Stimulated activated CD4-positive, alpha-beta T cell treated with anti-CD3 and anti-CD28 coated beads, Interleukin-15, amount 100 ng/mL, for 1 hour (primary cell): ENCODE measurements at places on chromosomes 16 and 17.

DNA sequence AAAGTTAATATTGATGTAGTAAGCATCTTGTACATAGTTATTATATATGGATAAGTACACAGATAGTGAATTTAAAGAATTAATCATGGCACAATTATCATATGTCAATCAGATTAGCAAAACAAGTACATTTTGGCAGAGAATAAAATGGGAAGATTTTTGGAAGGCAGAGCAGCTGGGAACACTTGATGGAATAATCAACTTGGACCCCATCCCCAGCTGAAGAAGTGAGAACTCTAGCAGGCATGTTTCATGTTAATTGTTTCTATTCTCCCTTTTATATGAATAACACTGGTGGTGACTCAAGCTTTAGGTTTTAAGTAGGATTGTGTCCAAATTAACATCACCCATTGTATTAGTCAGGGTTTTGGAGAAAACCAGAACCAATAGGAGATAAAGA is 198.7 kb downstream of the KCNJ2 start:
- DNase-seq = no peak

DNA sequence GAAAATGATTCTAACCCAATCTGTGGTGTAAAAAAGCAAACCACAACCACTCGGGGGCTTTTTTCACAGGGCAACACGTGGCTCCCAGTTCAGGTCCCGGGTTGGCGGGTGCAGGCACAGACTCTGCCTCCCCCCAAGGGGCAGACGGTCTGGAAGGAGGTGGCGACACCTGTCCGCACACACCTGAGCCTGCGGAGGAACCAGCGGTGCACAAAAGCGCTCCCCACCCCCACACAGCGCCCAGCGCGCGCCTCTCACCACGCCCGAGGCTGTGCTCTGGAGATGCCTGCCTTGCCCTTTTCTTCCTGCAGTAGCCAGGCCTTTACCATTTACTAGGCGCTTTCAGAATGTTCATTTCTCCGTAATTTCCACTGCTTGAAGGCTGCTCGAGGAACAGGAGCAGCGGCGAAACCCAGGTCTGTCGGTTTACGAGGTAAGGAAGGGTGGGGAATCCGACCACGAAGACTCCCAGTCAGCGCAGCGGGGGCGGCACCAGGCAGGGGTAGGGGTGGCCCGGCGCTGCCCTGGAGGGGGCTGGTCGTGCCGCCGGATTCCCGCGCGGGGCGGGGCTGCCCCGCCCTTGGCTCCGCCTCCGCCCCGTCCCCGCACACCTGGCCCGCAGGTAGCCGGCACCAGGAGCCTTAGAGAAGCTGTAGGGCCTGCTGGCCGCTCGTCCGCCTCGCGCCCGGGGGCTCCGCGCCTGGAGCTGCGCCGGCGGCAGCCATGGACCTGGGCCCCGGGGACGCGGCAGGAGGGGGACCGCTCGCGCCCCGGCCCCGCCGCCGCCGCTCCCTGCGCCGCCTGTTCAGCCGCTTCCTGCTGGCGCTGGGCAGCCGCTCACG is at the start of gene USP43:
Gene USP43, plus strand, starts transcription at position 608 of the 842 bp plus-strand sequence. Its CDS starts 116 bp downstream, at position 724.
- DNase-seq = no peak

- DNase-seq = no peak
Measured at GRCh38 chr17:40019140-40019991, 4.1 kb downstream of the CSF3 start.

GRCh38 chr17:45129426-45129939 is 2.8 kb downstream of the PLCD3 start:
- no peak for DNase-seq

- DNase-seq = no peak
Measured at GRCh38 chr17:41777157-41777573, 9.3 kb downstream of the JUP start.

DNA sequence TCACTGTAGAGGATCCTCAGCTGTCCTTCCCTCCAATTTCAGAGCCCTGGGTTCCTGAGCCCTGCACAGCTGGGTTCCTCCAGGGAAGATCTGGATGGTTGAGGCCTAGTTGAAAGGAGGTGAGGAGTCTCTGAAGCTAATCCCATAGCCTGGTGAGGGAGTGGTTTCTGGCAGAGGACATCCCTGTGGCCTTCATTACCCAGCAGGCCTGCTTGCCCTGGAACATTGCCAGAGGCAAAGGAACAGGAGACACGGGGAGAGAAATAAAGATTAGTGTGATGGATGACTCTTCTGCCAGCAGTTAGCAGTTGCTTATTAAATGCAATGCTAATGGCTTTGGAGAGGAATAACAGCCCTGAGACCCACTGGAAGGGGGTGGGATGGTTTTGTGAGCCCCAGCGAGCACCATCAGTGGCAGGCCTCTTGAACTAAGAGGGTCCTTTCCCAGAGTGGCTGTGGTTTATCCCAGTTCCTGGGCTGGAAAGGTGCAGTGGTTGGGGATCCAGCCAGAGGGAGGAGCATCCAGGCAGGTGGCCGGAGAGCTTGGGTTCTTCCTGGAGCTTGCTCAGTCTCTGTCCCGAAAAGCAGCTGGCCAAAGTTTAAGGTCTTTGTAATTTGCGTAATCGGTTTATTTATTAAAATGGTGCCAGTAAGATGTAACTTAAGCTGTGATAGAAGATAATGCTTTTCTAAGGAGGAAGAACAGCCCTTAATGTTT is 209.7 kb downstream of the CCDC182 start:
- no peak for DNase-seq

- no peak for DNase-seq
Measured at GRCh38 chr16:68235108-68235886, 630 bp downstream of the ESRP2 start.

DNA sequence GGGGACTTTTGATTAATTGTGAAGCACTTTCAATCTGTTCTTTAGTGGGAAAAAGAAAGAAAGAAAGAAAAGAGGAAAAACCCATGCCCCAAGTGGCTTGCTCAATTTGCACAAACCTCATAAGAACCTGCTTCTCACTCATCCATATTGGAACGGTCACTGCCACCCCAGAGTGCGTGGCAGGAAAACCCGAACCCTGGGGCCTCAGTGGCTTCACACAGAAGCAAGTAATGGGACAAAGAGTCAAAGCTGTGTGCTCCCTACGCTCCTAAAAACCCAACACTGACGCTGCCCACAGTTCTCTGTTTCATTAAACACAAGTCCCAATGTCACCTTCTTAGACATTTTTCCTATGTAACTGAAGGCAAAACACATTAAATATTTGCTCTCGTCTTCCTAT is 1.2 kb downstream of the SLC6A4 start:
- no peak for DNase-seq

DNA sequence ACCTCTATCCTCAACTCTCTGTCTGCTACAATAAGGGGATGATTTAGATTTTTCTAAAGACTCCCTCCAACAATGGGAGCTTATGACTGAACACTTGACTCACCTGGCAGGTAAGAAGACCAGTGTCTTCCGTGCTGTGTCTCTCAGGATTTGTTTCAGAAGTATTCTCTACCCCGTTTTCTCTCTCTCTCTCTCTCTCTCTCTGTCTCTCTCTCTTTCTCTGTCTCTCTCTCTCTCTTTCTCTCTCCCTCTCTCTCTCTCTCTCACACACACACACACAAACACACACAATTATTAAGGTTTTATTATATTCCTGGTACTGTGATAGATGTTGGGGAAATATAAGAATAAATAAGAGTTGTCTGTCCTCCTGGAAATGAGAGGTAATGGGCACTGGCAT is 263.9 kb downstream of the TOX3 start:
- no peak for DNase-seq

- DNase-seq = no peak
Measured at GRCh38 chr17:61476476-61477203, 24.4 kb downstream of the TBX4 start.

DNA sequence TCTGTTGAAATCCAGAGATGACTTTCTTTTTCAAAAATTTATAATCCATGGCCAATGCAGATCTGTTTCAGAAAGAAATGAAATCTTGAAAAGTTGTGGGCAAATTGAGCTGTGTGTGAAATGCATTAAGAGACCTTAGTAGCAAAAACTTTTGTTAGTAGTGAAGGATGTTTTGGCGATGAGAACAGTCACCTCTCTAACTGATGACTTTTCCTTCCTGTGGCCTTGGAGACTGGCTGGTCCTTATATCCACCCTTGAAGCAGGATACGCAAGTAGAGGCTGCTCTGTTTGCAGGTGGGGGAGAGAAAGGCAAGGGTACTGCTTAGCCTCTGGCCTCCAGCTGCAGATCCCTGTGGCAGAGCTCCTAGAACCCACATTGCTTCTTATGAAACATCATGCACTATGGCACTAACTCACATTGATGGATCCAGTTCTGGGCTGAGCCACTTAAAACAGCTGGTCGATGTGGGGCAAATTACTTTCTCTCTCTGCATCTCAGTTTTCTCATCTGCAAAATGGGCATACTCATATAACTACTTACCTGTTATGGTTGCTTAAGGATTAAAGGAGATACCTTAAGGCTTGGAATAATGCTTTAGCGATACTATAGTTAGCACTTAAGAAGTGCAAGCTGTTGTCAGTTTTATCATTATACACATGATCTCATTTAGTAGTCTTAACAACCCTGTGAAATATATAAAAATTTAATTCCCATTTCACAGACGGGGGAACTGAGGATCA is 89.3 kb downstream of the SDR42E1 start:
- no peak for DNase-seq

DNA sequence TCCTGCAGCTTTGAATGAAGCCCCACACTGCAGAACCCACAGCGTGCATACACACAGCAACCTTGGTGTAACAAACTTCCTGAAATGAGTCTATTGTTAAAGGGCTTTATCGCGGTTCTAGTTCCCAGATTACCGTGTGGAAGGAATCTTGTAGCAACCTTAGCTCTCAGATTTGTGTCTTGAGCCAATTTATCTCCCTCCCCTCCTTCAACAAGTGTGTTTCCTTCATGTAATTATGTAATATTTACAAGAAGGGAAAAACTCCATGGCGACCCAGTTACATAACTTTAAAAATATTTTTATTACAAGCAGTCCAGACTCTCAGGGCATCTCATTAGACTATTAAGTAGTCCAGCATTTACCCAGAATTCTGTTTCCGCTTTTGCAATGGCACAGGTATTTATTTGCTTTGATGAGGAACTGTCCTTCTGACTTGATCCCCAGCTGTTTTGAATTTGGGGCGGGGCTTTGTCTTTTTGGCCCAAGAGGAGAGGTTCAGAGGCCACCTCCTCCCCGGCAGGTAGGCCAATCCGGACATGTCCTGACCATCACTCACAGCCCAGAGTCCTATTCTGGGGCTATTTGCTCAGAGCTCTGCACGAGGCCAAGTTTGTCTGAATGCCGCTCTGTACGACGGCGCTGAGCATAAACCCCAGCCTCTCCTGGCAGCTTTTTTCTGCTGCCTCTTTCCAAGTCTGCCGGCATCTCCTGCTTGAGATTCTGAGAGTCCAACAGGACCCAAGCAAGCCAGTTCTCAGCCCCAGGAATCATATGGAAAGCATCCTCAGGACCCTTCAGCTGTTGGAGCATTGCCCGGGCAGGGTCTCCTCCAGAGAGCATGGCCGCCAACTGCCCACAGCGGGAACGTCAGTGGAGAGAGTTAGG is 35.6 kb downstream of the CLEC16A start:
- no peak for DNase-seq

- DNase-seq = no peak
Measured at GRCh38 chr17:6684881-6685767, 28.0 kb downstream of the SLC13A5 start.
